ENCODE measurements at places on chromosomes 3 and 15.

DNA sequence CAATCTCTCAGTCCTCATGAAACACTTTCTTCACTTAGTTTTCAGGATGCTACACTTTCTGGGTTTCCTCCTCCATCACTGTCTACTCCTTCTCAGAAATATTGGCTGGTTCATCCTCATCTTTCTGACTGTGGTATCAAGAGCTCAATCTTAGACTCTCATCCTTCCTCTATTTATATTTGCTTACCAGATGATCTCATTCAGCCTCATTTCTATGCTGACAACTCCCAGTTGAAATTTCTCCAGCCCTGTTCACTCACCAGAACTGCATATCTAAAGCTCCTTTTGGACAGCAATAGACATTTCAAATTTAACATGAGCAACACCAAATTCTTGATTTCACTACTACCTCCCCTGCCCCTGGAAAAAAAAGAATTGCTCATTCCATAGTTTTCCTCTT is 48.0 kb upstream of the FBN1 start:
- no peak for DNase-seq

DNA sequence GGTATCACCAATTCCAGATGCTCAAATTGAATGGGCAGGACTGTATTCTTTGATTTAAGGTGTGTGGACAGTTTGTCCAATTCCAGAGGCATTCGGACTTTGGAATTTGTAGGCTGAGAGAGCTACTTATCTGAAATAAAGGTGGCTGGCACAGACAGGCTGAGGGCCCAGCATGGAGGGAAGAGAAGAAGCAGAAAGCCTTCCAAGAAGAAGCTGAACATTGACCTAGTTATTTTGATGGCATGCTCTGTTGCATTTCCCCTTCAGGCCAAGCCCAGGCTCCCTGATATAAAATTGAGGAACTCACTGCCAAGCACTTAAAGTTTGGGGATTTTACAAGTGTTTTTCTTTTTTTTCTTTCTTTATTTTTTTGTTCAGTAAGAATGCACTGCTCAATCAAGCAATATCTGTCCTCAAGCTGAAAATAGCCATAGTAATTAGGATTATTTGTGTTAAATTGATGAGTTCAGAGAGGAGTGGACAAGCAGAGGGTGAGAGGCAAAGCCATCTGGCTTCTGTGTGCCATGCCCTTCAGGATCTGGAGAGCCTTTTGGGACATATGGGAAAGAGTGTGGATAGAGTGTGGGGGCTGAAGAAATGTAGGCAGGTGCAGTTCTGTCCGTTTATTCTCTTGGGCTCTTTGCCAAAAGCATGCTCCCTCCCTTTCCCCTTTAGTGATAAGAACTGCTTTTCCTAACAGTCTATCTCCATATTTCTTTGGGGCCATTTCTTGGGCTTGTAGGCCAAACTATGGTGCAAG is 148.9 kb downstream of the OXSM start:
- DNase-seq: no peak

GRCh38 chr3:44036850-44037249 is 204.8 kb upstream of the TOPAZ1 start:
- DNase-seq: no peak

- no peak for DNase-seq
Observed at GRCh38 chr15:42890161-42890913, 30.2 kb downstream of the TTBK2 start.

- DNase-seq: no peak
Observed at GRCh38 chr3:75737831-75738493, 47.4 kb downstream of the ZNF717 start.

- DNase-seq: no peak
Observed at GRCh38 chr15:101404245-101404644, 85.3 kb downstream of the PCSK6 start.

GRCh38 chr15:60961541-60962485 is 267.3 kb downstream of the RORA start:
- no peak for DNase-seq

- no peak for DNase-seq
Observed at GRCh38 chr3:196757876-196758739, 18.5 kb downstream of the PAK2 start.

DNA sequence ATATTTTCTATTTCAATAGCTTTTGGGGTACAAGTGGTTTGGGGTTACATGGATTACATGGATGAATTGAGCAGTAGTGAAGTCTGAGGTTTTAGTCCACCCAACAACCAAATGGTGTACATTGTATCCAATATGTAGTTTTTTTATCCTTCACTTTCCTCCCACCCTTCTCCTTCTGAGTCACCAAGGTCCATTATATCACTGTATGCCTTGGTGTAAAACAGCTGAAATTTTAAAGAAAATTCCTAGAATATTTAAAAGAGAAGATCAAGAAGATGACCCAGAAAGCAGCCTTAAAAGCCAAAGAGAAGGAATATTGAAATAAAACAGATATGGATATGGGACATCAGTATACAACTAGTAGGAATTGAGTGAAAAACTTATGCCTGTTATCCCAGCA is 204.2 kb upstream of the COL8A1 start:
- no peak for DNase-seq

DNA sequence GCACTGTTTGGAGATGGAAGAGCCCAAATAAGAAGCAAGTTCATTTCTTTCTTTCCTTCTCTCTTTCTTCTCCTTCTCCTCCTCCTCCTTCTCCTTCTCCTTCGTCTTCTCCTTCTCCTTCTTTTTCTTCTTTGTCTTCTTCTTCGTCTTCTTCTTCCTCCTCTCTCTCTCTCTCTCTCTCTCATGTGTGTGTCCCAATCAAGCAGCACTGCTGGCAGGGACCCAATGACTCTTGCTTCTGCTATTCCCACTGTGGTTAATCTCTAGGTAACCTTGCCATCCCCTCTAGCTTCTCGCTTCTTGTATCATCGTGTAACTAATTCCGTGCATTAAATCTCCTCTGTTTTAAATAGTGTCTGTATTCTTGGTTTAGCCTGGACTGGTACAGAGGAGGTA is 26.1 kb upstream of the ZNF280D start:
- DNase-seq: no peak

GRCh38 chr3:50385754-50386153 is 26.4 kb upstream of the TMEM115 start:
- DNase-seq: no peak

- no peak for DNase-seq
Observed at GRCh38 chr15:76588811-76589747, 252.5 kb downstream of the ISL2 start.

DNA sequence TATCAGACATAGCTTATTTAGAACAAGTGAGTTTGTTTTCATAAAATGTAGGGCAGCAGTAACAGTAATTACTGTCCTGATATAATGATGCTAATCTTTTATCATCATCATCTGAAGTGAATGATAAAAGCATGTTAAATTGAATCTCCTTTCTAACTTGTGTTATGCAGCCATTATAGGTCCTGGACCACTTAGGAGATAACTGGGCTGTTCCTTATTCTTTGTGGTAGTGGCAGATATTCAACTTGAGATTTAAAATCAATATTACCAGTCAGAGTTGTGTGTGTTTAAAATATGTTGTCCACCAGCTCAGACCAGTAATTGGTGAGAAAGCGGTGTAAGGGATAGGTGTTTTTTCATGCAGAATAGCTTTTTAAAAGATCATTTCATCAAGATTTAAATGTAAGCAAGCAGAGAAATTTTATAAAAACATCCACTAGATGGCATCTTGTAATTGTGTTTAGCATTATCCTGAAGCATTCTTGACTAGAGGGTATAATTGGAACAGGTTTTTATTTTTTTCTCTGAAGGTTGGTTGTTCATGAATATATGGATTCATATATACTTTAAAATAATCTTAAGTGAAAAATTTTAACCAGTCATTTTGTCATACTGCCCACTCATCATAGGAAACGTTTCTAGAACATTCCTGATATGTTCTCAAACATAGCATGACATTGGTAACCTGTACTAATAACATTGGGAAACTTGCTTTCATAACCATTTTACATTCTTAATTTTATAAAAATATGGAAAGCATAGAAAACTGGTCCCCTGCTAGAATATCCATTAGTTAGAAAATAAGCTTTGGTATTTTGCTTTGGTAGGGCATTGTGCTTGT is 153.9 kb downstream of the BBX start:
- DNase-seq: peak; percentile 17
